Adipocyte (in vitro differentiated cells): ENCODE measurements at places on chromosomes 13 and 19.
A peak's percentile ranks its signal among the peaks of the same experiment; 100 is the strongest.

DNA sequence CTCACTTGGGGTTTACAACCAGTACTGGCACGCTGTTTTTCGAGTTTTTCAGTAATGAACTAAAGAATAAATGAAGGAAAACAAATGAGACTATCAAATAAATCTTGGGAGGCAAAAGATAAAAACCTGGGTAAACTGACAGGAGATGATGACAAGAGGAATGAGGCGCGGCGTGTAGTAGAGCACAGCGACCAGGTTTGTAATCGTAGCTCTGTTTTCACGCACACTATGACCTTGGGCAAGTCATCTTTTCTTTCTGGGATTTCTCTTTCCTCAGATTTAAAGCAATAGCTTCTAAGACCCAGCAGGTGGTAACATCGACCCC is 419 bp downstream of the MRPS31 start:
- DNase-seq, result no peak

DNA sequence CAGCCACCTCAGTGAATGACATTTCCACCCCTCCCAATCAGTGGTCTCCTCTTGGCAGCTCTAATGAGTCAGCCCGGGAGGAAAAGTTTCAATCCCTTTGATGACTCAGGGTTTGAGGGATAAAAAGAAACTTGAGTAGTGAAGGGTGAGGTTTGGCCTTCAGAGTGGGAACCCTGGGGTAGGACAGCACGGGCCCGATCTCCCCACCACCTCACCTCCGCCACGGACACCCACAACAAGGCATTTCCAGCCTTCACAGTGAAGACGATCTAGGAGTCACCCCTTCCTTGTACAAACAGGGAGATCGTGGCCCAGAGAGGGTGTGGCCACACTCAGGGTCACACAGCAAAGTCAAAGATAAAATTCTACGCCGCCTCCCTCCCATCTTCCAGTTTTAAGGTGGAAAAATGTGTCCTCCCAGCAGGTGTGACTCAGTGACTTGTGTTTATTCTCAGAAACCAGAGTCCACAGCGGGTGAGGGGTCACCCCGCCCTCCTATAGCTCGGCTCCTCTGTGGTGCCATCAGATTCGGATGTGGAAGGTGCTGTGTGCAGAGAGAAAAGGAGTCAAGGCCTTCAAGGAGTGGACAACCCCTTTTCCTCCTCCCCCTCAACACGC is 12.3 kb downstream of the CIB3 start:
- DNase-seq, result peak; percentile 57

GRCh38 chr19:11194656-11195558 is 2.4 kb downstream of the KANK2 start:
- DNase-seq, result peak; percentile 54

- DNase-seq, result no peak
These were observed 78.7 kb upstream of the GPC6 start for GRCh38 chr13:93147946-93148345.

- no peak for DNase-seq
These were observed 16.7 kb upstream of the EPOR start for GRCh38 chr19:11400798-11401197.

GRCh38 chr13:46751811-46752635 is 44.9 kb downstream of the ESD start:
- no peak for DNase-seq

DNA sequence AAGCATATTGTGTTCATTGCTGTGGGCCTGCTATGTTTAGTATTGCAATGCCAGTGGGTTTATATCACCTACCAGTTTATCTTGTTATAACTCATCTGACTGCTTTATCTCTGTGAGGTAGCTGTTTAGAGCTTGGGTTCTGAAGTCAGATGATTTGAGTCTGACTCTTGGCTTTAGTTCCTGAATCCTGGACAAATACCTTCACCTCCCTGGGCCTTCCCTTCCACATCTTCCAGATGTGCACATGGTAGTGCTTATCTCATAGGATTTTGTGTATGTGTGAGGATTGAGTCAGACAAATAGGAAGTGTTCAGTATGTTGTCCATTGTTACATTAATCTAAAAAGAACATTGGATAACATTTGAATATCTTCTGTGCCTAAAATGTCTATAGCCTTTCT is 63.5 kb upstream of the ANKRD10 start:
- DNase-seq, result no peak

DNA sequence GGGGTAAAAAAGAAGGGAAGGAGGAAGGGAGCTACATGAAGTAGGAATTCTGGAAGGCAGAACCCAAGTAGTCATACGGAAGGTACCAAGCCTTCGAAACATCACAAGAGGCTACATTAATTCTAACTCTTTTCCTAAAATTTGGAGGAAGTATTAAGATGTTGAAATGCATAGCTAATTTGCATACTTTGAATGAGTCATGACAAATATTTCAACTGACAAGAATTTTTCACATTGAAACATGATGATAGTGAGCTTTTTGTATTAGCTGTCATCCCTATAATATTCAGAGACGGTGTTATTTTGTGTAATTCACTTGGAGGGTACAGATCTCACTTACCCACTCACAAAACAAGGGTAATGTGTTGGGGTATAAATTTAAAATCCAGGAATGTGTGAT is 9.1 kb upstream of the ACOD1 start:
- DNase-seq, result peak; percentile 69

DNA sequence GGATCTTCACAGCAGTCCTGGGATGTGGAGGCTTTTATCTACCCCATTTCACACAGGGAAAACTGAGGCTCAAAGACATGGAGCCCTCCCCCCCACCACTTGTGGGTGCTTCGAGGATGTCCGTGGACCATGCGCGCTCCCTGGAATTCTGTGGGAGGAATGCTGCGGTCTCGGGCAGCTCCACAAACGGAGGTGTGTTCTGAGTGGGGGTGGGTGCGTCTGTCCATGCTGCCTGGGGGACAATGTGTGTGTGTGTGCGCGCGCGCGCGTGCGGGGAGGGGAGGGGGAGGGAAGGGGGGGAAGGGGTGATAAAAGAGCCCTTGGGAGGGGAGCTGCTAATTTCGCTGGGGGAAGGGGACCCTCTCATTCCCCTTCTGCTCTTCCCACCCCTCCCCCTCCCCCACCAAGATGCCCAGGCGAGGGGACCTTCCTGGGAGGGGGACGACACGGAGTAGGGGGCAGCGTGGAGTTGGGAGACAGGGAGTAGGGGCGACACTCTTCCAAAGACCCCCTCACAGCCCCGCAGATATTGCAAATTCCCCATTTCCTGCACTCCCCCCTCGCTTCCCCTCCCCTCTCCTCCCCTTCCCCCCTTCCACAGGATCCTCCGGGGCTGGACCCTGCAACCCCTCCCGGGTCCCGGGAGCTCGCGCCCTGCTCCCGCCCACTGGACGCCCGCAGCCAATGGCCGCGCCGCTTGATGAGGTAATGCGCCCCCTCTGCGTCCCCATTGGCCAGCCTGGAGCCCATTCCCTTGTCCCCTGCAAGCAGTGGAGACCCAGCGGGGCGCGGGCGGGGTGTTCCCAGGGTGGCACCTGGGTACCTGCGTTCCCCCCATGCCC is 18.9 kb upstream of the ZNRF4 start:
- DNase-seq, result peak; percentile 69

- no peak for DNase-seq
These were observed 75.8 kb upstream of the TSHZ3 start for GRCh38 chr19:31424861-31425620.

DNA sequence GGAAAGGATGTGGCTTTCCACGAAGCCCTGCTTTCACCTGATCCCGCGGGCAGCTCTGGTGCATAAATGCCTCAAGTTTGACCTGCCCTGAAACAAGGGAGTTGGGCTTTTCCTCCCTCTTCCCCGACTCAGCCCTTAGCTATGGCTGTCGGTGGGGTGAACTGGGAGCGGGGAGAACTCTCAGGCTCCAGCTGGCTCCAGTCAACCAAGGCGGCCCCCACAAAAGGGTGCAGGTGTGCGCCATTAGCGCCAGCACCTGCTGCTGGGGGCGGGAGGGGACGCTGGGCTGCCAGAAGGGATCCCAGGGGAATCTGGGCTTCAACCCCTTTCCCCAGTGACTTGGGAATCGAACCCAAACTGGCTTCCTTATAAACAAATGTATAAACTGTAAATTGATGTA is 7.1 kb upstream of the DHRS12 start:
- no peak for DNase-seq

DNA sequence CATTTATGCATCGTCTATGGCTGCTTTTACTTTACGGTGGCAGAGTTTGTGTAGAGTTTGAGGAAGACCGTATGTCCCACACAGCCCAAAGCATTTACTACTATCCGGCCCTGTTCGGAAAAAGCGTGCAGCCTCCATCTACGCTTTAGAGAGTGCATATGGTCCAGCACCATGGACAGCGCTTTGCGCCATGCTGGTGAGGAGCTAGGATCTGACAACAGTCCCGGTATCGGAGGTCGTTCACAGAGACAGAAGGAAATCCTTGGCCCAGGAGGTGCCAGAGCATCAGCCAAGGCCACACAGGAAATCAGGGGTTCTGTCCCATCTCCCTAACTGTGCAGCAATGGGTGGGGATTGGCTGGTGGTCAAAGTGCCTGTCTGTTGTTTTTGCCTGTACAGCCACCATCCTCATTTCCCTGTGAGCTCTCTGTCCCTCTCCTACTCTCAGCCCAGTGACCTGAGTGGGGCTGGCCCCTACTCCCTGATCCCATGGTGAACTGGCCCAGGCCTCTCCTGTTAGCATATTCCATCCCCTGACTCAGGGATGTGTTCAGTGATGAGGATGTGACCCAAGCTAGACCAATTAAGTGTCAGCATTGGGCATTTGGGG is 16.2 kb upstream of the PRODH2 start:
- peak; percentile 81 for DNase-seq

DNA sequence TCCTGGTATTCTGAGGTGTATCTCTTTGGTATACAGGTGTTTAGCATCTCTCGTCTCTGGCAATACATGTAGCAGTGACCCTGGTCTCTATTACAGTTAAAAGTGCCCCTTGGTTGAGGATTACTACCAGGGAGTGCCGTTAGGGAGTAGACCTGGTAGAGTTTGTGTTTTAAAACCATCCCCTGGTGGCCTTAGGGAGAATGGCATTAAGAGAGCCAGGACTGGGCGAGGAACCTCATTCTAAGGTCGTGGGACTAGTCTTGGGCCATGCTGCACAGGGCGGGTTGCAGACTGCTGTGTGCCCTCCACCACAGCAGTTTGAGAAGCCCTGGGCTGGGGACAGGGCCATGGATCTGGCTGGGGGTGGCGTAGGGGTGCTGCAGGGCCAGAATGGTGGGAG is 35.0 kb downstream of the B3GLCT start:
- peak; percentile 10 for DNase-seq

GRCh38 chr13:24356270-24356669 is 46.9 kb downstream of the C1QTNF9 start:
- DNase-seq, result no peak

- DNase-seq, result no peak
These were observed 24.8 kb downstream of the C2CD4C start for GRCh38 chr19:383922-384798.

DNA sequence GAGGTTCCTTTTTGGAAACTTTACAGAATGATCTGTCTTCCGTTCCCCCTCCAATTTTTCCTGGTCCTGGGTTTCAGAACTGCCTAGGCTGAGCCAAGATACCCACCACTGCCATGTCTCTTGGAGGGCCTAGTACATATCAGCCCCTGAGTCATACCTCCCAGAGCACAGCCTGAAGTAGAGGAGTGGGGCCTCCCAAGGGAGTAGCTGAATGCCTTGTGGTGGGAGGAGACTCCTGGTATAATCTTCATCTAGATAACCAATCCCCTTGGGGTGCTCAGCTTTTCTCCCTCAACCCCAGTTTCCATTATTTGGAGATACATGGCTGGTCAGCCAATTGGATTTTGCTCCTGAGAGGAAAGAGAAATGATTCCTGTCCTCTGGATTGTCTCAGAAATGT is 30.3 kb downstream of the ZNF763 start:
- DNase-seq, result peak; percentile 52

- DNase-seq, result no peak
These were observed 2.6 kb downstream of the HMG20B start for GRCh38 chr19:3575260-3575741.

DNA sequence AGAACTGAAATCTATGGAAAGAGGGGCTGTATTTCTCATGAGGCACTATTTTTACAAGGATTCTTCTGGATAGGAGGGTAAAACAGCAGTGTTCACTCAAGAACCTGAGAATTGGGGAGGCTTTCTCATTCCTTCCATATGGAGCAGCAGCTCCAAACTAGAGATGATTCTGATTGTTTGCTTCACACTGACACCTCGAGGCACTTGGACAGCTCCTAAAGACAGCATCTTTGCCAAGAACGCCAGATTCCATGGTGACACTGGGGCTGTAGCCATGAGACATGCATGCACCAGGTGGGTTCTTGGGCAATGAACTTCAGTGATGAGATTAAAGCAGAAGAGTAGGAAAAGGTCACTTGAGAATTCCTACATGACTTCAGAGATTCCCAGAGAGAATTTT is 361.5 kb upstream of the HTR2A start:
- no peak for DNase-seq

- no peak for DNase-seq
These were observed 829.8 kb downstream of the PCDH9 start for GRCh38 chr13:66400292-66400691.

DNA sequence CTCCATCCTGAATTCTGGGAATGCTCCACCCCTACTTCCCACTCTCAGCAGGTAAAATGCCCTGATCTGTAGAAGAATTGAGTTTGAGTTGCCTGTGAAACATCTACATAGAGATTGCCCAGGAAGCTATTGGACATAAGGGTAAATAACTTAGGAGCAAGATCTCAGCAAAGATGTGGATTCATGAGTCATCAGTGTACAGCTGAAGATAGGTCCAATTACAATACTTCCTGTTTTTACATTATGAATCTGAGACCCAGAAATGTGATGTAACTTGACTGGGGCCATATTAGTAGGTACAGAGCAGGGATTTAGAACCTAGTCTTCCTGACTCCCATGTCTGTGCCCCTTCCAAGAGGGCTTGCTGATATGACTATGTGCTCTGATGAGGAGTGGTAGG is 79.4 kb upstream of the FNDC3A start:
- peak; percentile 13 for DNase-seq

DNA sequence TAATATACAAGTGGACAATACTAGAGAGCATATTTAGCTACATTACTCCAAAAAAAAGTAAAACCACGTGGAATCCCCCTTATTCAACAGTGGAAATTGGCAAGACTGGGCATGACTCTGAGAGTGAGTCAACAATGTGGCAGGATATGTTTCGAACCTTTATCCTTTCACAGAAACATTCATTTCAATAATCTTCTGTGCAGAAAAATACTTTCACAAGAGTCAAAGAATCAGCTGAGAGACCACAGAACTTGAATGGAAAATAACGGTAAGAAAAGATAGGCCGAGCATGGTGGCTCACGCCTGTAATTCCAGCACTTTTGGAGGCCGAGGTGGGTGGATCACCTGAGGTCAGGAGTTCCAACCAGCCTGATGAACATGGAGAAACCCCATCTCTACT is 25.1 kb upstream of the CD70 start:
- DNase-seq, result peak; percentile 4

- DNase-seq, result no peak
These were observed 90.3 kb downstream of the LHFPL6 start for GRCh38 chr13:39512687-39513086.

DNA sequence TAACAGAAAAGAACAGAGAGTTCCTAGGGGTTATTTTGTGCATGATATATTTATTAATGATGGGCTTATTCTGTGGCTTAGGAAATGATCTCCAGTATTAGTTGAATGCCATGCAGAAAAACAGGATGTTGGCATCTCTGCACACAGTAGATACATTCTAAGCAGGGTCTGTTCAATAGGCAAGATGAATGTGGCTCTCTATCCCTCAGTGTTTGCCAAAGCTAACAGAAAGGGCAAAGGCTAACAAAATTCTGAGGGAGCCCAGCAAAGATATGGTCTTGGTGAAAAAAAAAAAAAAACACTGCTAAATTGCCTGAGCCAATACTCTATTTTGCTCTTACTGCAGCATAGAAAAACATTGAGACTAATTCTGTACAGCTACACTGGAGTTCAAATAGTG is 1095.8 kb downstream of the UQCRFS1 start:
- no peak for DNase-seq
